ENCODE measurements at places on chromosomes 2 and 18.

DNA sequence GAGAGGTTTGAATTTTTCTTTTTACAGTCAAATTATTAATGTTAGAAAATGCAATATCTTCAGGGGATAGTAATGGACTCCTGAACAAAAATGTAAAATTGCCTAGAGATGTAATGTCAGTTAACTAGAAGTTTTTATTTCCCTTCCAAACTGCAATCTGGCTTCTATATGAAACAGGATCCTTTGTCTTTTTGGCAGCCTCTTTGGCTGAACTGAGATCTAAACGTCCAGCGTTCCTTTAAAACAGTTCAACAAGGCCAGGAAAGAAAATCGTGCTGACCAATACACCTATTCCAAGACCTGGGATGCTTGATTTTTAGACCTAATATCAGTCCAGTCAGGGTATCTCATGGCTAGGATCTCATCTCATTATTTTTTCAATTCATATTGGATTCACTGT lies 245.5 kb downstream of the FIGN start:
- no peak for DNase-seq

GRCh38 chr2:135099802-135100483 lies 47.9 kb downstream of the RAB3GAP1 start:
- no peak for DNase-seq

DNA sequence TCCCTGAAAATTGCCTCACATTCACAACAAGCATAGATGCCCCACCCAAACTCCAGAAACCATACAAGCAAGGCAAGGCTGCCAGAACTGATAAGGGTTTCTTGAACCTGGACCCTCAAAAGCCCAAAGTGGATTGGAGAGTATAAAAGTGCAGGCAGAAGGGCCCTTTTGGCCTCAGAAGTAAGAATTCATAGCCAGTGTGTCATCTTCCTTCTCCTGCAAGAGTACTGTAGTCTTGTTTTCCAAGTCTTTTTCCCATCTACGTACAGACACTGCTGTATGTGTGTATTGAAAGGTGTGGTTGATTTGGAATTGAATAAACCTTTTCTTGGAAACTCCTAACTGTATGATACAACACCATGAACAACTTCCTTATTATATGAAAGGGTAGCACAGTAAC lies 46.8 kb downstream of the ZC3H15 start:
- DNase-seq = no peak

- DNase-seq = no peak
Measured at GRCh38 chr2:170113168-170113894, 64.6 kb upstream of the MYO3B start.

- no peak for DNase-seq
Measured at GRCh38 chr18:44098551-44099098, 582.1 kb upstream of the SETBP1 start.

- no peak for DNase-seq
Measured at GRCh38 chr2:211396815-211397214, 840.4 kb downstream of the CPS1 start.

- no peak for DNase-seq
Measured at GRCh38 chr2:18585526-18585925, 3.8 kb downstream of the NT5C1B start.

DNA sequence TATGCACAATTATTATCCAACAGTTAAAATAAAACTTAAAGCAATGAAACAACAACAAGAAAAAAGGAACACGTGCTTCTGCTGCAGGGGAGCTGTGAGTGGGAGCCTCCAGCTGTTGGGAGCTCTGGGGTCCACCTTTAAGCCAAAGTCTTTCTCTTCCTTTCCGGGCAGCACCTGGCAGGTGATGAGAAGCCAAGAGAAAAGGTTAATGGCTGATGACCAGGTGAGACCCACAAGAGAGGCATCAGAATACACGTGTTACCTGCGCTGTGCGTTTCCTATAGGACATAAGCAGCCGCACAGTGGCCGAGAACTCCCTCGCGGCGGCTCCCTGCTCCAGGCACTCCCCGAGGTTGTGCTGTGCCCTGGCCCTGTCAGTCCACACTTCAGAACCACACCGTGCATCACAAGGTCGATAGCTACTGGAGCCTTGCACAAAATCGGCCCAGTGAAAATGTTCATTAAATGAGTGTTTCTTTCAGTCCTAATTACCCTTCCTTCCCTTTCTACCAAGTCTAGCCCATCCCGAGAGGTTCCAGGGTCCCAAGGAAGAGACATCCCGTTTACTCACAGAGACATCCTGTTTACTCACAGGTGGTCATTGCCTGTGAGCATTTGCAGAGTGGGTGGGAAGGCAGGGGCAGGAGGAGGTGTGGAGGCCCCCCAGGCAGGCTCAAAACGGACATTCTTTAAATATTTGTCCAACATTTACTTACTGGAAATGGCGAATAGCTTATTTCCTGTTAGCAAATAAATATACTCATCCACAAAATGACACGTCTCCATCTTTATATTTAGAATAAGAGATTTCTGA lies 44.9 kb upstream of the ASB18 start:
- DNase-seq = no peak

DNA sequence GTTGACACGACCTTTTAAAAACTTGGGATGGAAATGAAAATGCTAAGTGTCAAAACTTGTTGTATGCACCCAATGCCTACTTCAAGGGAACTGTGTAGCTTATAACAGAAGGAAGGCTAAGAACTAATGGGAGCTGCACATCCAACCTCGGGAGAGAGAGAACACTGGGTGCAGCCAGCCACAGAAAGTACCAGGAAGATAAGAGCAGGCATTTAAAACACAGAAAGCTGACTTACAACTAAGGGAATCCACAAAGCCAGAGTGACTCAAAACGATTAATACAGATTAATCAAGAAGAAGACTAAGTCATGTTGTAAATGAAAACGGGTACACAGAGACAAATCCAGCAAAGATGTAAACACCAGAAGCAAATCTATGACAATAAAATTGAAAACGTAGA lies 113.4 kb downstream of the HDAC4 start:
- no peak for DNase-seq

- DNase-seq = no peak
Measured at GRCh38 chr2:201452058-201452921, 750 bp downstream of the STRADB start.

- no peak for DNase-seq
Measured at GRCh38 chr2:3042601-3043585, 334.7 kb downstream of the EIPR1 start.

DNA sequence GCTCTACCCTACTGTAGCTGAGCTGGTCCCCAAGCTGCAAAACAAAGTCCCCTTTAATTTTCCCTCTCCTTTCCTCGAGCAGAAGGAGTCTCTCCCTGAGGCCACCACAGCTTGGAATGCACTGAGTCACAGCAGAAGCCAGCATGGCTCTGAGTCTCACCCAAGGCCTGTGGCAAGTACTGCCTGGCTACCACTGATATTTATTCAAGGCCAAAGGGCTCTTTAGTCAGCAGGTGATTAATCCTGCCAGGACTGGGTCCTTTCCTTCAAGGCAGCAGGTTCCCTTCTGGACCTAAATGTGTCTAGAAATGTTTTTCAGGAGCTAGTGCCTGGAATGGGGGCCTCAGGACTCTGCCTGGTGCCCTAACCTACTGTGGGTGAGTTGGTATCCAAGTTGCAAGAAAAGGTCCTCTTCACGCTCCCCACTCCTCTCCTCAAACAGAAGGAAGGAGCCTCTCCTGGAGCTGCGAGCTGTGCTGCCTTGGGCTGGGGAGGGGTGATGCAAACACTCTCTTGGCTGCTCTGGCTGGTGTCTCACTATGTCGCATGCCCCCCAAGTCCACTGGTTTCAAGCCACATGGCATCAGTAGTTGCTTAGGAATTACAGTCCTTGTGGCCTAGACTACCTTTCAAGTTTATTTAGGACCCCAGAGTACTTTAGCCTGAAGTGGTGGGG lies 53.4 kb downstream of the CD28 start:
- no peak for DNase-seq

- no peak for DNase-seq
Measured at GRCh38 chr2:241771286-241772062, 5.1 kb upstream of the GAL3ST2 start.

- no peak for DNase-seq
Measured at GRCh38 chr2:120949027-120949956, 213.6 kb downstream of the GLI2 start.

DNA sequence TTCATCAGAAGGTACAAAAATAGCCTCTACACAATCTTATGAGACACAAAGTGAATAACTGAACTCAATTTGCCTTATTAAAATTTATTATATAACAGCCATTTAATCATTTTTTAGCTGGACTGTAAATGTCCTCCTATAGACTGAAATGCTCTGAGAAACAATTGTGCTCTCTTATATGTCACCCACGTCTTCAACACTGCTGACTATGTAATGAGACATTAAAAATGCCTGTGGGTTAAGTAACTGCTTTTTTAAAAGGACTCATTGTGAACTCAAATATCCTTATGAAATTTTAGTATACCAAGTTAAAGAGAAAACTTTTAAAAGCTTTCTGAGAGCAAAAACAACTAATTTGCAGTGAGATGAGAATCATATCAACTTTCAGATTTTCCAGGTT lies 10.4 kb upstream of the GALNT1 start:
- no peak for DNase-seq

DNA sequence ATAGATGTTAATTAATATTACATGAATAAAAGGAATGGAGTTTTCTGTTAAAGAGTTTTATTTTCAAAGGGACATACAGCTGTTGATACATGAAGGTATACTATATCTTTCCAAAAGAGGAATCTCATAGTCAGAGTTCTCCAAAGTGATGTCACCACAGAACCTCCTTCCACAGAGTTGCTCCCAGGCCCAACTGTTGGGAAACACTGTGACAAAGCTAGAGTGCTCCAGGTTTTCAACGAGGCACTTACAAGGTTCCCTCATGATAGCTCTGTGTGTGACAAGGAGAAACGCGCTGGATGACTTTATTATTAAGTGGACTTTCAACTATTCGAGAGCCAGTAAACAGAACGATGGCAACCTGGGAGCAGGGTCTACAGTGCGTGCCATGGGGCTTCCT lies 33.5 kb downstream of the PTPN18 start:
- DNase-seq = no peak

DNA sequence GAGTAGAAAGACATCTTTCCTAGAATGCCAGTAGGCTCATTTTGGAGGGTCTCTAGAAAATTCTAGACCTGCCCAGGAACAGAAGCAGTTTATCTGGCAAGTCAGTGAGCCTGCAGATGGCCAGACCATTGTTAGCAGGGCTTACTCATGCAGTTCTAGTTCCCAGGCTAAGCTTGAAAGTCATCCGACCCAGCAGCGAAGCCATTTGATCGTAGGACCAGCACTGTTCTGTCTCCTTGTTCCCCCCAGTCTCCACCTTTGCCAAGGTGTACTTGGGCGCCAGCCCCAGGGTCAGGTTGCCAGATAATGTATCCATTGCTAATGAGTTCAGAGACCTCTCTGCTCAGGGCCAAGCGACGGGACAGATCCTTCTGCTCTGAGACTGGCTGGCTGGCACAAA lies 70.1 kb downstream of the EPAS1 start:
- DNase-seq = no peak

DNA sequence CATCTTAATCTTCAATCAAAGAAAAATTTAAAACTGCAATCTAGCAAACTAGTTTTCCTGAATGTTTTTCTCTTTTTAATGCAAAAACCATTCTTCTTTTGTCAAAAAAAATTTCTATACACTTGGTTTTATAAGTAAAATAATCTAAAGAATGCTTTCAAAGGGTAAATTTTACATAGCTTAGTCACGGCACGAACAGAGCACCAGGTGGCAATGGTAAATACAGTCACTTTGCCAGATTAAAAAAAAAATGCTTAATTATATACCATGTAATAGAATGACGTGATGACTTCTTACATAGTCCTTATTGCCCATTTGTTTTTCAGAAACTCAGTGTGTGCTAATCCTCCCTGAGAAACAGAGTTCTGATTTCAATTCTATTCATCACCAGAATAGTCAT lies 10.4 kb downstream of the FEZ2 start:
- DNase-seq = no peak

DNA sequence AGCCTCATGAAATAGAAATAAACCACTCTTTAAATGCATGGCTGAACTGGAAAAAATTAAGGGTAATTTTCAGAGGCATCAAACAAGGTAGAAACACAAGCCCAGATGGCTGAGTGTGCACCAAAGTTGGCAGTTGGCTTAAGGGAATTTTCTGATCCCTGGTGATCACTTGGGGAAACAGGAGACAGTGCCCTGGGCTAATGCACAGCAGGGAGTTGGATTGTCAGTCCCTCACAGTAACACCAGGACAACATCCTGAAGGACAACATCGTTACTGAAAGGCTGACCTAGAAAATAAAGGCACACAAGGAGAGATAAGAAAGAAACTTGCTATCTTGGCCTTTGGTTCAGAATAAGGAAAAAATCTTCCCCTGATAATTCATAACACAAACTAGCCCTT lies 417.0 kb downstream of the SLC4A3 start:
- DNase-seq = no peak

GRCh38 chr2:151638990-151639389 lies 95.3 kb downstream of the NEB start:
- DNase-seq = no peak

DNA sequence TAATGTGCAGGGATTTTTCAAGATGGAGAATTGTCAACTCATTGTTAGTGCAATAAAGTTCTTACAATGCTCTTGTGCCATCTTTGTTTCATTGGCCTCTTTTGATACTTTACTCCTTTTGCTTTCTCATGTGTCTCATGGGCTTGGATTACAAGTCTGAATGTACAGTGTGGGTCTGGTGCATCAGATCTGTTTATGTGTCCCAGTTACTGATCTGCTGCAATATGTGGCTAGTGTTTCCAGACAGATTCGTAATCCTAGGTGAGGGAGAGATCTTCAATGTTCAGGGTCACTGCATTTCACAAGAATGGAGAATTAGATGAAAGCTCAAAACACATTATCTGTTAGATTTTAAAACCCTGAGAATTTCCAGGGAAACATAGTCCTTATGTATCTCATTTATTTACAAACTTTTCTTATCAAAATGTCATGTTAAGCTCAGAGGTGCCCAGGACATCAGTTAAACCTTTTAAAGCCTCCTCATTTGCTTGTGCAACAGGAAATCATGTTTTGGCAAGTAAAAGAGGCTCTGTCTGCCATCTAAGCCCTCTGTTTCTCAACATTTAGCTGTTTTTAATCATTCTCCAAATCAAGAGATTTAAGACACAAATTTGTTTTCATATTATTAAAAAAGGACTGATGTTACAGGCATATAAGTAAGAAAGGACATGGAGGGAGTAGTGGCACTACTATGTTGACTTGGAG lies 108.1 kb downstream of the NUP35 start:
- DNase-seq = no peak

- no peak for DNase-seq
Measured at GRCh38 chr2:72833084-72833714, 7.4 kb upstream of the EXOC6B start.

All from CD4-positive, alpha-beta T cell treated with Interleukin-15 for 4 hours (primary cell).